HEK293T (cell line): ENCODE measurements at places on chromosomes 12 and 14.

GRCh38 chr12:118617611-118618450 is 241.5 kb downstream of the SUDS3 start:
- DNase-seq: no peak

- DNase-seq: peak; percentile 46
These were observed at the start of gene P2RX2 for GRCh38 chr12:132618683-132619043. P2RX2 (plus strand) TSS chr12:132618776; CDS start chr12:132618817, 41 bp downstream.

- no peak for DNase-seq
These were observed 98.5 kb downstream of the BCL11B start for GRCh38 chr14:99173506-99173905.

GRCh38 chr12:44015333-44015941 is 179.6 kb downstream of the TMEM117 start:
- peak; percentile 35 for DNase-seq

- DNase-seq: no peak
These were observed 2.4 kb downstream of the RERG start for GRCh38 chr12:15218794-15219193.

- no peak for DNase-seq
These were observed 366.4 kb downstream of the IPO8 start for GRCh38 chr12:30329281-30329680.

DNA sequence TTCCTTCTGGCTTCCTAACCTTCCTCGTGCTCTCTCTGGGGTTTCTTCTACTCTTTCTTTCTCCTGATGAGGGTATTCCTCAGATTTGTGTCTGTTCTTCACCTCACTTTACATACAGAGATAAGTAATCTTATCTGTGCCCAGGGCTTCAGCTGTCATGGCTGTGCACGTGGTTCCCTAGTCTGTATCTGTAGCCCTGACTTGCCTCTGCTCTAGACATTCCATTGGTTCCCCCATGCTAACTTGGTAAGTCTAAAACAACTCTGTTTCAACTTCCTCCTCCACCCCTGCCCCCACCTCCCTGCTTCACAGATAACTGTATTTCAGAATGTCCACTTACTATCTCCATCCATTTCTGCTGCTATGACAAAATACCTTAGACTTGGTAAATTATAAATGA is 10.8 kb downstream of the DIP2B start:
- DNase-seq: no peak

DNA sequence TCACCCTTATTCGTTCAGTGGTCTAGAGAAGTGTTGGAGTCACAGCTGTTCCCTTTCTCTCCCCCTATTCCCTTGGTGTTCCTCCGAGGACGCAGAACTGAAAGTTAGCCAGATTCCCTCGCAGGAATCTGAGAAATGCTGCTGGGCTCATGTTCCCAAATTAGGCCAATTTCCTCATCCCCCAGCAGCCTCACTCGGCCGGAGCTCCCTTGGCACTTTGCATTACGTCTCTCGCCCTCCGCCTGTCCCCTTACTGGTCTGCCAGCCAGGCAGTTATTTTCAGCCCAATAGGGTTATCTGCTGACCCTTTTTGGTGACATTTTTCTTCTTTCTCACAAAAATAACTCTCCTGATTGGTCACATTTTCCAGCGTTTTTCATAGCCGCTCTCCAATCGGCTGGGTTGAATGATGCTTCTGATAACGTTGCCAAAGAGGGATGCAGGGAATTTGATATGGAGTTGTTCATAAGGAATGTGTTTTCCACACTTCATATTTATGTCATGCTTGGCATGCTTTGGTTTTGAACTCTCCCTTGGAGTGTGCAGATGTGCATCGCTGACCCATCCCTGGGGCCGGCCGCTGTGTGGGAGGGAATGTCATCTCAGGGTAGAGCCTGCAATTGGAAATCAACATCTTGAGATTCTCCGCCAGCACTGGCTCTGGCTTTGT is 9.9 kb downstream of the IFT43 start:
- no peak for DNase-seq

GRCh38 chr14:57747036-57747435 is 118.9 kb downstream of the SLC35F4 start:
- DNase-seq: no peak

GRCh38 chr12:24562771-24563431 is 386.0 kb downstream of the BCAT1 start:
- peak; percentile 45 for DNase-seq

- no peak for DNase-seq
These were observed 191.1 kb upstream of the PRICKLE1 start for GRCh38 chr12:42780671-42781070.

- DNase-seq: no peak
These were observed 19.4 kb upstream of the SELPLG start for GRCh38 chr12:108653082-108653516.

GRCh38 chr14:65170768-65171507 is 68.6 kb upstream of the MAX start:
- DNase-seq: peak; percentile 60

GRCh38 chr14:103225476-103225875 is 102.2 kb downstream of the TNFAIP2 start:
- no peak for DNase-seq

GRCh38 chr12:12447837-12448236 is 91.0 kb downstream of the BORCS5 start:
- DNase-seq: no peak

DNA sequence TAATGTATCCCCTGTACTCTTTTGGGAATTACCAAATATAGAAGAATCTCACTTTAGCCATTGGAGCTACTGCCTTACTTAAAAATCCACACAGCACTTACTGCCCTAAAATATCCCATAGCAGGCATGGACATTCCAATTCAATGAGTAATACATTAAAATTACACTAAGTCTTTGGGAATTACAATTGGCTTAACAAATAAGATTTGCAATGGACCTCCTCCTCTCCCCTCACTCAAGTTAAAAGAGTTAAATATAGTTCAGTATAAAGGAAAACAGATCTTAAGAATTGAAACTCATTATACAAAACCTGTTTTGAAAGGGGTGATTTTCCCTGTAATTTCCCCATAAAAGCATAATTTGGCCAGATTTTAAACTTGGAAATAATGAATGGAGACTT is 477.1 kb downstream of the SLC16A7 start:
- no peak for DNase-seq

GRCh38 chr12:54933376-54933775 is 51.2 kb downstream of the TESPA1 start:
- DNase-seq: no peak

GRCh38 chr14:100065942-100066574 is 836 bp downstream of the EVL start:
- no peak for DNase-seq

GRCh38 chr12:41930866-41931437 is 213.7 kb downstream of the GXYLT1 start:
- DNase-seq: no peak

GRCh38 chr12:96015672-96016071 is 19.5 kb upstream of the HAL start:
- DNase-seq: peak; percentile 32

- no peak for DNase-seq
These were observed 57.9 kb downstream of the FZD10 start for GRCh38 chr12:130219929-130220705.

GRCh38 chr14:105328070-105328677 is 13.6 kb downstream of the PACS2 start:
- no peak for DNase-seq

- no peak for DNase-seq
These were observed 120.3 kb upstream of the MYL2 start for GRCh38 chr12:111040690-111041089.

GRCh38 chr12:2110849-2111566 is 58.2 kb downstream of the CACNA1C start:
- DNase-seq: no peak

DNA sequence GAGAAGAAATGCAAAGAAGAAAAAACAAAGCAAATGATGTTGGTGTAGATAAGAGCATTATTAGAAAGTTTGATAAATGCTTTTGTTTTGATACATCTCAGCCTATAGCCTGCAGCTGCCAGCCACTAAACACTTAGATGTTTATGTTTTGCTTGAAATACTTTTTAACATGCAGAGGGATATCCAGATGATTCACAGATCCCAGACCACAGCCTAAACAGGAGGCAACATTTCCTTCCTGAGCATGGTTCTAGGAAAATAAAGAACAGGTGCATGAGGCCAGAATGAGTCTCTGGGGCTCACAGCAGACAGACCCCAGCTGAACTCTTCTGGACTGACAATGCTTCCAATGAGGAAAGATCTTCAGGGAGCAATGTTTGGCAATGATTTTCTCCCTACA is 103.7 kb upstream of the EEA1 start:
- no peak for DNase-seq

- no peak for DNase-seq
These were observed 11.0 kb downstream of the SLCO1A2 start for GRCh38 chr12:21323736-21324135.

DNA sequence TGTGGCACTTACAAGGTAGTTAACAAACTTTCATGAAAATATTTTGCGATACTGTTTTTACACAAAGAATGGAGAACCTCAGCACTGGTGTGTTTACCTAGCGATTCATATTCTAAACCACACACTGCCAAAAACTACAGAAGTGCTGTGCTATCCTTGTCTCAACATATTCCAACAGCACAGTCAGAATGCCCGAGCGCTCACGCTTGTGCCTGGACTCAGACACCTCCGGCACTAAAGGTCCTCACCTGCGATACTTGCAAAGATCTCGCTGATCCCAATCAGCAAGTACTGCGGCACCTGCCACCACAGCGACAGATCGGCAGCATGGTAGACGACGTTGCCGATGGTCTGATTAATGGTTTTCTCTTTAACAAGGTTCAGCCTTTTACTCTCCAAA is 23.2 kb downstream of the SLC15A4 start:
- DNase-seq: no peak
